ENCODE measurements at places on chromosomes 7 and 10.

GRCh38 chr7:100102950-100103840 lies 1.8 kb downstream of the AP4M1 start:
- no peak for DNase-seq

- DNase-seq, result no peak
These were observed 125.7 kb upstream of the ZNF438 start for GRCh38 chr10:31157123-31158010.

DNA sequence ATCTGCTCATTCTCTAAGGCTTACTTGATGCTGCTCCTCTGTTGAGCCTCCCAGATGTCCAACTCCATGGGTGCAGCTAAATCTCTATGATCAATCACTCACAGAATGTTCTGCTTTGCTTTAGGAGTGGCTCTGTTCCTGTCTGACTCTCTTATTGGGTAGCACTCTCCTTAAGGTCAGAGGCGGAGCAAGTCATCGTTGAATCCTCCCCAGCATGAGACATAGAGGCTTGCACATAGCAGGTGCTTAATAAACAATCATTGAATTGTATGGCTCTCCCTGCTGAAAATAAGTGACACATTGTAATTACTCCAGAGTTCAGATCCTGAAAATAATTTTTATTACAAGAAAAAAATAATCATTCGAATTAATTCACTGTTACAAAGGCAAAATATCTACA lies 69.7 kb downstream of the NPS start:
- no peak for DNase-seq

GRCh38 chr7:142943706-142944268 lies 4.5 kb downstream of the LLCFC1 start:
- DNase-seq, result peak; percentile 50

- DNase-seq, result no peak
These were observed 651.6 kb upstream of the FOXK1 start for GRCh38 chr7:4030346-4030950.

GRCh38 chr10:96656198-96656577 lies 64.1 kb downstream of the PIK3AP1 start:
- no peak for DNase-seq

DNA sequence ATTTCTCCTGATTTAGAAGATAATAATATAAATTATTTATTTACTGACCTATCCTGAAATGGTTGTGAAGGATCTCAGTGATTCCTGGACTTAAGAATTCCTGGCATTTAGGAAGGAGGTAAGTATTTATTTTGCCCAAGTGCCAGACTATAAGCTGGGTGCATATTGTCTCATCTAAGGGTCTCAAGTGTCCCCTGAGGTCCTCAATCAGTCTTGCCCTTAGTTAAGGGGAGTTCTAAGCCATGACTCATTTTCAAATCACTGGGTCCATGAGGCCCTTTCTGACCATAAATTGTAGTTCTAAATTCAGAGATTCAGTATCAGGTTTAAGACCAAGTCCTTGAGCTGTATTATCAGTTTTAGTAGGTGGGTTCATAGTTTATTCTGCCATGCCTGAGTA lies 251.6 kb upstream of the MEOX2 start:
- DNase-seq, result no peak
